Stimulated activated CD8-positive, alpha-beta memory T cell treated with anti-CD3 and anti-CD28 coated beads, Interleukin-7, amount 100 ng/mL, for 1 hour (primary cell): ENCODE measurements at places on chromosomes 13 and 19.

DNA sequence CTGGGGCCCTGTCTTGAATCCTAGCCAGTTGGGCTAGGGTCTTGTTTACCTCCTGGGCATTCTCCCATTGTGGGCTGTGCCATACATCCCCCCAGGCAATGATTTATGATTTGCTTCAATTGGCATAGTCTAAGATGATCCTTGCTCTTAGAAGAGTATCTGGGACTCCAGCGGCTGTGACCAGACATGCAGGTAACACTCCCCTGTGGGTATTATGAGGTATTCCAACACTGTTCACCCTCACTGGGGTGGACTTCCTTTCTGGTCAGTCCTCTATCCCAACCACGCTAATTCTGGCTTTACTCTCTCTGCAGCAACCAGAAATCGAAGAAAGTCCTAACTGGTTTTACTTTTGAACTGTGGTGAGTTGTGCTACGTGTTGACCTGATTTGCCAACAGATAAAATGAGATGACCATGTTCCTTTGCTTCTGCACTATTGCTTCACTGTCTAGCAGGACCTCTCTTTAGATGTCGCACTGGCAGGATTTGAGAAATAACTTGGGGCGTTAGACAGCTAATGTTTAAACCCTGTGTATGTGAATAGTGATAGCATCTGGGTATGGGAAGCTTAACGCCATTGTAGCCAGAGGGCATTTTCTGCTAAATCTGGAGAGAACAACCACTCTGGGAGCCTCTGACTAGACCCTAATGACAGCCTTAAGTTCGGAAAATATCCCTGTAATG lies 6.7 kb upstream of the LRCH1 start:
- DNase-seq, result no peak

DNA sequence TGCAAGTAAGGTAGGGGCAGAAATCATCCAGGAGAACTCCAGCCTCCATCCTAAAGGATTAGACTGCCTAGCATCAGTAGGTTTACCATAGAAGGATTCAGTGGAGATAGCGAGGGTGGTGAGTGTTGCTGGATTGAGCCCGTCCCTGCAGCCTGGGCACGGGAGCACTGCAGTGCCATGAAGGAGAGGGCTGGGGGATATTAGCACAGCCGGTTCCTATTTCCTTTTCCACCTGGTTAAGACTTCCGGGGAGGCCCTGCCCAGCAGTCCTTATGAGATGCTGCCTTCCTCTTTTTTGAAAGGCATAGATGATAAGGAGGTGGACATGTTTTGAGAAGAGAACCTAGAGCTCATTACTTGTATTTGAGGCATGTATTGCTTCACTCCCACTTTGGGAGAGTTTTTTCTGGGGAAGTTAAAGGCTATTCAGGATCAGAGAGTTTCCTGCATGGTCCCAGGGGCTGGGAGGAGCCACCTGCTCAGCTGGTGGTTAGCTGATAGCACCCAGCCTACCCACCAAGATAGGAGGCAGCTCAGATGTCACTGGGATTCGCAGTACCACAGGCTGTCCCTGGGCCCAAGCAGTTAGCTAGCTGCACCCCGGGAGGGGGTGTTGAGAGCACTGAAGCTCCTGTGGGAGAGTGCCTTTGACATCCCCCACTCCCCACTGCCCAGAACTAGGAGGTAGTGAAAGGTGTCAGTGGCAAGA lies 17.2 kb downstream of the ACTN4 start:
- DNase-seq, result no peak

- no peak for DNase-seq
Measured at GRCh38 chr13:59409634-59410200, 754.0 kb downstream of the DIAPH3 start.

DNA sequence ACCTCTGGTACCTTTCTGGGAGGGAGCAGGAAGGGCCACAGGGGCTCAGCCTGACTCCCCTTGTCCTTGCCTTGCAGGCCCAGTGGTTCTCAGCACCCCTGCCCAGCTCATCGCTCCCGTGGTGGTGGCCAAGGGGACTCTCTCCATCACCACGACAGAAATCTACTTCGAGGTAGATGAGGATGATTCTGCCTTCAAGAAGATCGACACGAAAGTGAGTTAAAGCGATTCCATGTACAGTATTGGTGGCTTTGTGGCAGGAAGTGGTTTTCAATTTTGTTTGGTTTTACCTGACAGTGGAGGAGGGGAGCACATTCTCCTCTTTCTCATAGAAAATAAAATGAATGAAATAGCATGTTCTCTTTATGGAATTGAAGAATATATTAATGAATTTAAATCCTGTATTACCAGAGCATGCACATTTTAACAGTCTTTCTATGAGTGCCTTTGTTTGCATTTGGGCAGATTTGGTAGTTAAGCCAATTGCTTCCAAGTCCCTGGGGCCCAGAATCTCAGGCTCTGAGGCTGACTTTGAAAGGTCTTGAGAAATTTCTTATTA lies 4.1 kb downstream of the MAB21L1 start:
- no peak for DNase-seq

DNA sequence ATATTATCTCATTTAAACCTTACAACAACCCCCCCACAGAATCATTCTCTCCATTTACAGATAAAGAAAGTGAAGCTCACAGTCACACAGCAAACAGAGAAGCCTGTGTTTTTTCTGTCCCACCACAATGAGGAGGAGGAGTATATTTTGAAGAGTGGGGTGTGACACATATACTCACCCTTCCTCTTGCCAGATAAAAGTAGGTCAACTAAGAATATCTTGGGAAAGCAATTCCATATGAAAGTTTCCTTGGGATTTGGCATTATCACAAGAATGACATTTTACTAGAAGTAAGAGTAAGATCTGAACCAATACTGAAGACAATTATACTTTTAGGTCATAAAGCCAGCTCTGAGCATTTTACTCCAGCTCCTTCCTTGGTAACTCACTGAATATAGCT lies 287.5 kb upstream of the HTR2A start:
- no peak for DNase-seq

DNA sequence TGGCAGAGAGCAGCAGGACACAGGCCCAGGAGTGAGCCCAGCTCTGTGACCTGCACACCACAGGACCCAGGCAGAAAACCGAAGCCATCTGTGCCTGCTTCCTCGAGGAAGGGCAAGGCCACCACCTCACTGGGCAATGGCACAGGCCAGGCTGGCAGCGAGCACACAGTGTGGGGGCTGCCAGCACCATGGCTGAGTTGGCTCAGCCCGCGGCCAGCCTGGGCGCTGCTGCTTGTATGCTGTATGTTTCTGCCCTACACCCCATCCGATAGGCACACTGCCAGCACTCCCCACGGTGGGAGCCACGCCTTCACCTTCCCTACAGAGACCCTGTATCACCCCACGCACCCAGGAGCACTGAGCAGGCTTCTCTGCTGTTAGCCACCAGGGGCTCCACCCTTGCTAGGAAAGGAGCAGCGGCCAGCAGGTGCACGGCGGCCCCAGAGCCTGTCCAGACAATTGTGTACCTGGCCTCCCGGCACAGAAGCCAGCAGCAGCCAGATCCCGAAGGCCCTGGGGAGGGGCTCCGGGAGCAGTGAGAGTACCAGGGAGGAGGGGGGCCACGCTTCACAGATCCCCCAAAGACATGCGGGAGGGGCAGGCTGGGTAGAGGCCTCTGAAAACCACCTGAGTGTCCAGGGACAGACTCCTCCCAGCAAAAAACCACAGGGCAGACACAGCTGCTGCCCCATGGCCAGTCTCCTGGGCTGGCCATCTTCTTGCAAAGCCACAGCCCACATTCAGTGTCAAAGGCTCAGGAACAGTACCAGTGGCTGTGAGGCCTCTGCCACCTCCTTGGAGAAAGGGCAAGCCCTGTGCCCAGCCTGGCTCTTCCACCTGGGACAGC lies 56.1 kb downstream of the MLLT1 start:
- no peak for DNase-seq

DNA sequence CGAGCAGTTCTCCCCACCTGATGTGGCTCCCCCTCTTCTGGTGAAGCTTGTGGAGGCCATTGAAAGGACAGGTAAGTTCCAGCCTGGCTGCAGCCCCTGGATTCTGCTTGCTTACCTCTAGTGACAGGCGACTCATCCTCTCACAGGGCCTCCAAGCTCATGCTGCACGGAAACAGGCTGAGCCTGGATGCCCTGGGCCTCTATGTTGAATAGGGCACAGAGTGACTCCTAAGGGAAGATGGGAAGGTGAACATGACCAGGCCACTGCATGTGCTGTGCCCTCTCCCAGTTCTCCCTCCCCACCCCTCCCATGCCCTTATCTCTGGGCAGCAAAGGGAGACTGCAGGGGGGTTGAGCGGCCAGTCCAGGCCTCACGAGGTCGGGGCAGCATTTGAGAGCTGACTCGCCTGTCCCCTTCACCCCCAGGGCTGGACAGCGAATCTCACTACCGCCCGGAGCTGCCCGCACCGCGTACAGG lies 7.6 kb downstream of the PIK3R2 start:
- no peak for DNase-seq

GRCh38 chr13:35812736-35813135 lies 318.4 kb downstream of the DCLK1 start:
- no peak for DNase-seq

- DNase-seq, result no peak
Measured at GRCh38 chr13:32125751-32126150, 94.2 kb downstream of the FRY start.
